ENCODE measurements at places on chromosomes 13 and 19.

DNA sequence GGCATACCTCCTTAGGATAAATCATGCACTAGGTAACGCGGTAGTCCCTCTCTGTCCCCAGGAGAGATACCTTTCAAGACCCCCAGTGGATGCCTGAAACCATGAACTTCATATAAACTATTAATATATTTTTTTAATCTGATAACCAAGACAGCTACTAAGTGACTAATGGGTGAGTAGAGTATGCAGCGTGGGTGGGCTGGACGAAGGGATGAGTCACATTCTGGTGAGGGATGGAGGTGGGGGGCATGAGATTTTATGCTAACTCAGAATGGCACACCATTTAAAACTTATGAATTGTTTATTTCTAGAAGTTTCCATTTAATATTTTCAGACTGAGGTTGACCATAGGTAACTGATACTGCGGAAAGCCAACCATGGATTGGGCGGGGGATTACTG is 46.2 kb downstream of the CDK8 start:
- DNase-seq: no peak

DNA sequence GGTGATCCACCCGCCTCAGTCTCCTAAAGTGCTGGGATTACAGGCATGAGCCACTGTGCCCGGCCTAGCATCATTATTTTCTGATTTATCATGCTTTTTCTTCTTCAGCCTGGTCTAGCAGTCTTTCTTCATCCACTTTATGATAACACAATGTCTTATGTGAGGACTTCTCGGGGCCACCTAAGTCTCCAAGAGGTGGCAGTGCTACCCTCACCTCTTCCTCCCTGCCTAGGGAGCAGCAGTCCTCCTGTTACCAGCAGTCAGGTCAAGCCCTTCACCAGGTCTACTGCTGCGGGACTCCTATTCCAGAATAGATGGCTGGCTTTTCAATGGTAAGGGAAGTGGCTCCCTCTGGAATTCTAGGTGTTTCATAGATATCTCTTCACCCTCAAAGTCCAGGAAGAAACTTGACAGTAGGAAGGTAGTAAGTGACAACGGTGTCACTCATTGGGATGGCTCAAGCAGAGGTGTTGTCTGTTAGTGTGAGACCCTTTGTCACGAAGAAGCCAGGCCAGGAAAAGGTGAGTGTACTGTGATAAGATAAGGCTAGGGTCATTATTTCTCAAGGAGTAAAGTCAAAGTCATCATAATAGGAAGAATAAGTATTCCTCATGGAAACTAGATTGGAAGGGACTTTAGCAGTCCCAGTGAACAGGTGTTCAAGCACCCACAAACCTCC is 164.0 kb downstream of the KLF5 start:
- DNase-seq: no peak

DNA sequence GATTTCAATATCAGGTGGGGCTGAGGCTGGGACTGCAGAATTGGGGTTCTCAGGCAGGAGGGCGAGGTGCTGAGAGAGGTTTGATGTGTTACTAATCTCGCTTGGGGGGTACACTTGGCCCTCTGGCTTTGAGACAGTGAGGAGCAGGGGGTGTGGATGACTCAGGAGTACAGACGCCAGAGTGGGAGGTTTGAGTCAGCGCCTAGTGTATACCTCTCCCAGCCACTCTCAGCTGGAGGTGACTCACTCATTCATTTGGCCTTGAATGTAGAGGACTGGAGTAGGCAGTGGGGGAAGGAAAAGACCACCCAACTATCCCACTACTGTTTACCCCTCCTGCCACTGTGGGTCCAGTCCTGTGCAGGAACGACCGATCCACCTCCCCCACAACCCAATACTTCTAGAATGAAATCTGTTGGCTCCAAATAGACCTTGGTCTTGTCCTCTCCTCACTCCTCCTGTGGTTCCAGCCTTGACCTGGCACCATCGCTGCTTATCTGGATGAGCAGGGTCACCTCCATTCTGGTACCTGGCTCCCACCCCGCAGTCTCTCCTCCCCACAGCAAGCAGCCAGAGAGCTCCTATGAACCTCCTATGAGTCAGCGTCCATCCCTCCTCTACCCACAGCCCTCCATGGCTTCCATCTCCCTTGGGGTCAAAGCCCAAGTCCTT is 20.1 kb upstream of the ZNRF4 start:
- no peak for DNase-seq

- no peak for DNase-seq
Observed at GRCh38 chr13:77099415-77099814, 72.5 kb upstream of the FBXL3 start.

DNA sequence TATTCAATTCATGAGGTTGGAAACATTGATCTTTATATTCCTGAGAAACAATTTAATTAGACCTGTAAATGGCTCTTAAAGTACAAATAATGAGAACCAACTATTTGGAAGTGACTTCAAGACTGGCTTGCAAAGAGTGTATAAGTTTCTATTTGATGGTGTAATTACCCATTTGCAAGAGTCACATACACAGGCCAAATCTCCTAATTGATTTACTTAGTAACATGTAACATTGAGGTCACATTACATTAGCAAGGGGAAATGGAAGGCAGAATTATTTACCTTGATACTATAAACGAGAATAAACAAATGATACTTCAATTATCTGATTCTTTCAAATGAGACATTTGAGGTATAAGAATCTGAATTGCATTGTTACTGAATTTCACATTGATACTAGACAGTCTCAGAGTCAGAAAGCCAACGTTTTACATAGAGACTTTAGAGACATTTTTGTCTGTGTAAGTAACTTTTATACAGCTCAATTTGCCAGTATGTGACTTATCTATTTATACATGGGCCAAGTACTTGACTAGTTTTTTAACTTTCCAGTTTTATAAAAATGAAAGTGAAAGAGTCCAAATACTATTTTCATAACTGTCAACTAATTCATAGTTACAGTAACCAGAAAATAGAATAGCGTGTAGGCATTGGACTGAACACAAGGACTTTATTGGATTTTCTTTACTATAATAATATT is 95.6 kb upstream of the RFC3 start:
- DNase-seq: no peak

DNA sequence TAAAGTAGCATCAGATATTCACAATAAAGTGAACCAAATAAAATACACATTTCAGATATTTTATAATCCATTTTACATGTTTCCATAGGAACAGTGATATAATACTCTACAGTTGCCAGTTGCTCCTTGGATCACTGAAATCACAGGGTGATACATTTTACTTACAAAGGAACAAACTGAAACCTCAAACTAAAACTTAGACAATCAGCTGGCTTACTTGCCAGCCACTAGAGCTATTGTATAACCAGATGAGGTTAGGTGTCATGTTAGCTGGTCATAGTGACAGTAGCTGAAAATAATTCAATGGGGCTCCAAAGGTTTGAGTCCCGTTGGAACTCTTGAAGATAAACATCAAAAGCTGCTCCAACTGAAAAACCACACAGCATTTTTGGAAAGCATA is 274.6 kb downstream of the ITGBL1 start:
- DNase-seq: no peak

Data from Panc1 (cell line).